ENCODE measurements at places on chromosomes 7 and 10.

GRCh38 chr10:91925022-91925320, 1.4 kb downstream of the BTAF1 start:
- H3K27ac ChIP-seq: peak overlapping the region; percentile 94
- peak overlapping the region; percentile 80 for H3K4me3 ChIP-seq
- H3K4me1 ChIP-seq: peaks cover 22% of the 10 kb centered on the region
- no peaks in the 10 kb centered on the region for H3K27me3 ChIP-seq
- H3K36me3 ChIP-seq: no peaks in the 10 kb centered on the region

DNA sequence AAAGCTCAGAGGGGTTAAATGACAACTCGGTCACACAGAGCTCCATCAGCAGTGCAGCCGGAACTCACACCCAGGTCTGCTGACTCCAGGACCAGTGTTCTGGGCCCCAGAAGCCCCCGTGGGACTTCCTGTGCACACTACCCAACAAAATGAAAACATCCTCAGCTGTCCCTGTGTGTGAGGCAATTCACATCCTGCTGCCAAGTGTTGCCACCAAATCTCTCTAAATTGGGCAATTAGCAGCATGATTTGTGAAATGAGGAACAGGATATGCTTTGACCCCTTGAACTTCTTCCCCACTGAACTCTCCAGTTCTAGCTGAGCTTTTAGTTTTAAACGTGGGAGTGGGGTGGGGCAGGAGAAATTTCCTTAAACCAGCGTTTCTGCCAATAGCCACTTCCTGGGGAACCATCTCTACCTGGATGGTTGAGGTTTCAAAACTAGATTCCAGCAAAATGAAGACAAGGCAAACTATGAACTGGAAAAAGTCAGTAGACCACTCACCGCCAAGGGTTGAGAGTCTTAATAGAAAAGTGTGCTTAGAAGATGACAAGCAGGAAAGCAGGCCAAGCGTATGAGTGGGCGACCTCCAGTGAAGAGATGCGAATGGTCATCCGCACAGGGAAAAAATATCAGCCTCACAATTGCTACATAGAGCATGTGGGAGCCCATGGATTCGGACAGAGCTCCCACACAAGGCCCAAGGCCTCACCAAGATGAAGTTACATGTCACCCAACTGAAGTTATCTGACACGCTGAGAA, 51.9 kb upstream of the CHST15 start:
- no peak overlapping the region for H3K27ac ChIP-seq
- H3K4me1 ChIP-seq: no peaks in the 10 kb centered on the region
- H3K27me3 ChIP-seq: no peaks in the 10 kb centered on the region
- H3K36me3 ChIP-seq: no peaks in the 10 kb centered on the region
- DNase-seq: no peak

GRCh38 chr10:86360657-86361056, 5.9 kb downstream of the GRID1 start:
- peaks cover 24% of the 10 kb centered on the region for H3K4me1 ChIP-seq
- H3K36me3 ChIP-seq: no peaks in the 10 kb centered on the region
- H3K27ac ChIP-seq: no peak overlapping the region
- DNase-seq: no peak

GRCh38 chr7:132059141-132059540, 502.7 kb upstream of the PODXL start:
- H3K36me3 ChIP-seq: no peaks in the 10 kb centered on the region
- H3K4me1 ChIP-seq: no peaks in the 10 kb centered on the region
- no peak for DNase-seq
- no peaks in the 10 kb centered on the region for H3K27me3 ChIP-seq
- no peak overlapping the region for H3K4me3 ChIP-seq

- H3K27ac ChIP-seq: peak overlapping the region; percentile 45
- H3K4me1 ChIP-seq: peaks cover 32% of the 10 kb centered on the region
- DNase-seq: no peak
- no peak overlapping the region for H3K4me3 ChIP-seq
These were observed 4.6 kb downstream of the DUSP5 start for GRCh38 chr10:110502072-110502845.

DNA sequence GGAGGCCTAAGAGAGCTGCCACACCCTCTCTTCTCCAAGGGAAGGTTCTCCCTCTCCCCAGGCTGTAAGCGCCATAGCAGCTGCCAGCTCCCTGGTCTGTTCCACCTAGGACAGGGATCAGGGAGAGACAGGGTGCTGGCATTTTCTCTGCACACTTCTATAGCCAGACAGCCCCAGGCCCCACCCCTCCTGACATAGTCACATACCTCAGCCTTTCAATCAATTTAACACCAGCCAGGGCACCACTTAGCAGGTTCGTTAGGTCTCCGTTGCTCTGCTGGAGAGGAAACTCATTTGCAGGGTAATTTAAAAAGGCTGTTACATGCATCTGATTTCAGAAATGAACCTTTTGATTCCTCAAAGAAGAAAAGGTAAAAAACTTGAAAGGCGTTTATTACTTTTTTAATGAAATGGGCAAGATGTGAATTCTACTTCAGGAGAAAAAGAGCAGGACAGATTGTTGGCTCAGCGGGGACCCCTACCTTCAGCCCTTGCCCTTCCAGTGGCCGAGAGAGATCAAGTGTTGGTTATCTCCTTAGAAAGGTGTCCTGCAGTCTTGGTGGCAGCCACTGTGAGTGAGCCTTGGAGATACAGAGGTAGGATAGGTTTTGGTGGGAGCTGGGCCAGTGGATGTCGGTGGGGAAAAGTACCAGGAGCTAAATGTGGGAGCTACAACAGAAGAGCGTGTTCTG, 180.5 kb upstream of the GALNT17 start:
- no peaks in the 10 kb centered on the region for H3K4me1 ChIP-seq
- no peak for DNase-seq
- no peaks in the 10 kb centered on the region for H3K27me3 ChIP-seq
- H3K27ac ChIP-seq: no peak overlapping the region

GRCh38 chr10:80870282-80870681, 332.6 kb downstream of the SH2D4B start:
- H3K27me3 ChIP-seq: no peaks in the 10 kb centered on the region
- no peak overlapping the region for H3K27ac ChIP-seq
- H3K36me3 ChIP-seq: no peaks in the 10 kb centered on the region
- no peaks in the 10 kb centered on the region for H3K4me1 ChIP-seq
- H3K4me3 ChIP-seq: no peak overlapping the region
- no peak for DNase-seq

GRCh38 chr7:28990200-28990960, 32.2 kb upstream of the TRIL start:
- no peaks in the 10 kb centered on the region for H3K36me3 ChIP-seq
- DNase-seq: no peak
- no peak overlapping the region for H3K4me3 ChIP-seq
- peaks cover 8% of the 10 kb centered on the region for H3K4me1 ChIP-seq
- H3K27ac ChIP-seq: no peak overlapping the region
- H3K27me3 ChIP-seq: no peaks in the 10 kb centered on the region

DNA sequence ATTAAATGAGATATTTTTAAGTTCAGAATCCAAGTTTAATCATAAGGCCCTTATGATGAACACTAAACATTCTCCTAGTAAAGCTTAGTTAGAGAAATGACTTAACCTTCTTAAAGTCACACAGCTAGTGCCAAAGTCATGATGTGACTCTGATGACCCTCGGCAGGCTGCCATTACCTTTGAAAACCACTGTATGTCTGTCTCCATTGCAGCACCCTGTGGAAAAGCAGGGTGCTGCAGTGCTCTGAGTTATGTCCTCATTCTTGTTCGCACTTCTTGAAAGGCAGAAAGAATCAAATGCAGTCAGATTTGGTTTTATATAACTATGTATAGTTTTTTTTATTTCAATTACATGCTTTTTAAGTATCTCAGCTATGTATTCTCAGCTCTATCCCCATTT, 105.0 kb downstream of the PHTF2 start:
- no peak for DNase-seq
- H3K4me1 ChIP-seq: no peaks in the 10 kb centered on the region
- no peak overlapping the region for H3K27ac ChIP-seq

DNA sequence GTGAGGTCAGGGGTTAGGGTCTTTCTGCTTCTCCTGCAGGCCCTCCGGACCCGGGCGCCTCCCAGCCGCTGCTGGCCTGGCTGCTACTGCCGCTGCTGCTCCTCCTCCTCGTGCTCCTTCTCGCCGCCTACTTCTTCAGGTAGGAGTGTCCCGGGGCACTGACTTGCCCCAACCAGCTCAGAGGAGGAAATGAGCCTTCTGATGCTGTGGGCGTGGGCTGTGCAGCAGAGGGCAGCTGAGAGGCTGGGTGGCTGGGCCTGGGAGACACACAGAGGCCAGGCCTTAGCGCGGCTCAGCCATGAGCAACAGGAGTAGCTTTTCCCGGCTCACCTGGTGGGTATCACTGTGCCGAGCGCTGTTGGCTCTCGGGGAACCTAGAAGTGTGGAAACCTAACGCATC, 78.9 kb downstream of the MKI67 start:
- H3K4me1 ChIP-seq: peaks cover 8% of the 10 kb centered on the region
- peak overlapping the region; percentile 77 for H3K27ac ChIP-seq
- DNase-seq: peak; percentile 85
- H3K27me3 ChIP-seq: no peaks in the 10 kb centered on the region

GRCh38 chr7:52715701-52716100, 319.7 kb upstream of the POM121L12 start:
- no peak overlapping the region for H3K4me3 ChIP-seq
- H3K27ac ChIP-seq: no peak overlapping the region
- H3K27me3 ChIP-seq: no peaks in the 10 kb centered on the region
- no peak for DNase-seq
- no peaks in the 10 kb centered on the region for H3K36me3 ChIP-seq

- H3K36me3 ChIP-seq: no peaks in the 10 kb centered on the region
- H3K4me3 ChIP-seq: no peak overlapping the region
These were observed 24.2 kb upstream of the PRKAG2 start for GRCh38 chr7:151900986-151901621.

DNA sequence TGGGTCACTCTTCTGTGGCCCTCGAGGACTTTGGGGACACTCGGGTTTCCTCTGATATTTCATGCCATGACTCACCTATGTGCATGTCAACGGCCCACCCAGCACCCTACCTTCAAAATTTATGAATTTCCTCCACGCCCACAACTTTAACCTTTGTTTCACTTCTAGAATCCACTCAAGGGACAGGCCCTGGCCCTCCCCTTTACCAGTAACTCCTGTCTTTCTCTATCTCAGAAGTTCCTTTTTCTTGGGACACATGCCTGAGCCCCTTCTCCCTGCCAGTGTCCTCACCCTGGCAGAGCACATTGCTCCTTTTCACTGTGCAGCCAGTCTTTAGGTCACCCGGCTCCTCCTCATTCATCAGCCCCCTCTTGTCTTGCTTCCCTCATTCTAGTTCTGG, 282.5 kb upstream of the KLF6 start:
- no peaks in the 10 kb centered on the region for H3K36me3 ChIP-seq
- no peak for DNase-seq
- no peaks in the 10 kb centered on the region for H3K27me3 ChIP-seq
- H3K27ac ChIP-seq: peak overlapping the region; percentile 79
- H3K4me1 ChIP-seq: peaks cover 19% of the 10 kb centered on the region
- H3K4me3 ChIP-seq: no peak overlapping the region

GRCh38 chr10:49568235-49568634, 29.3 kb upstream of the ERCC6 start:
- H3K27me3 ChIP-seq: no peaks in the 10 kb centered on the region
- no peak for DNase-seq
- no peaks in the 10 kb centered on the region for H3K36me3 ChIP-seq

DNA sequence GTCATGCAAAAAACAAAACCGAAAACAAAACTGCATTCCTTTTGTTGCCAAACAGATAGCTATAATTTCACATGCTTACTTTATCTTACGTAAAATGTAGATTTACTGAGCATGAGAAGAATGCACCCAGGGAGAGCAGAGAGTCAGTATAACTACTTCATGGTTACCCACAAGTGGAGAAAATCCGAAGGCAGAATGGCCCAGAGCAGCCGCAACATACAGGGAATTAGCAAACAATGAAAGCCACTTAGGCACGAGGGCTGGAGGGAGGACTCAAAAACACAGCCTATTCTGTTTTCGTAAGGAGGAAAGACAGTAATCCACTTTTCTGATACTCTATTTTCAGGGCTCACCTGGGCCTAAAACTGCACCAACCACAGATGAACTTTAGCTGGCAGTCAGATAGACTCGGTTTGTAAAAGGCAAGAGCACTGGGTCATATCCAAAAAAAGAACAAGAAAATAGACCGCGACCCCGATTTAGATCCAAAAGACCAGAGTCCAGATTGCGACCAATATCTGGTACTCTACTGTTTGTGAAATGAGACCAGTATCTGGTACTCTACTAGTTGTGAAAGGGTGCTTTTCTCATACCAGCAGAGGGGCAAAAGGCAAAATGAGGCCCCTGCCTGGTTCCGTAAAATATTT, 1.3 kb downstream of the ITPRIP start:
- peak overlapping the region; percentile 99 for H3K27ac ChIP-seq
- peak overlapping the region; percentile 99 for H3K4me3 ChIP-seq
- H3K36me3 ChIP-seq: no peaks in the 10 kb centered on the region
- H3K27me3 ChIP-seq: no peaks in the 10 kb centered on the region
- H3K4me1 ChIP-seq: peaks cover 15% of the 10 kb centered on the region
- no peak for DNase-seq

GRCh38 chr10:74912682-74913081, 86.3 kb downstream of the KAT6B start:
- no peaks in the 10 kb centered on the region for H3K27me3 ChIP-seq
- no peaks in the 10 kb centered on the region for H3K4me1 ChIP-seq
- no peak overlapping the region for H3K27ac ChIP-seq
- no peak overlapping the region for H3K4me3 ChIP-seq

DNA sequence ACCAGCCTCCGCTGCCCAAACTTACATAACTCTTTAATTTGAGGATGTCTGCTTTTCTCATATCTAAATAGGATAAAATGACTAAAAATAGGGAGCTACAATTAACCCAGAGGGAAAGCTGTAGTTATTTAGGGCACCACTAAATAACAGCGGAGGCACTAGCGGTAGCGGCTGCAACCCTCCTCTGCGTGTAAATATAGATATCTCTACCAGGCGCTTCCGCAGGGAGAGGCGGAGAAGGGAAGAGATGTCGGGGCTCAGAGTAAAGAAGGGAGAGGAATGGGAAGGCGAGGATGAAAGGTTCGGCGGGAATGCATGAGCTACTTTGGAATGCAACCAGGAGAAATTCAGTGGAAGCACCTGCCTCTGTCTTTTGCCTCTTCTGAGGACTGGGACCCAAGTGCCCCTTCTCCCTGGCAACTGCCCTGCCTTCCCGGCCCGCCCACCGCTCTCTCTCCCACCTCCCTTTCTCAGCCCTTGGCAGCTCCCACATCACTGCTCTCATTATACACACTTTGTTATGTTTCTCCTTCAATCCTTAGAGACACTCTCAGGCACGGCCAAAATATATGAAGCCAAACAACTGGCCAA, 698.3 kb downstream of the PARD3 start:
- H3K4me1 ChIP-seq: peaks cover 21% of the 10 kb centered on the region
- no peak overlapping the region for H3K4me3 ChIP-seq
- peak overlapping the region; percentile 41 for H3K27ac ChIP-seq
- no peaks in the 10 kb centered on the region for H3K27me3 ChIP-seq

GRCh38 chr7:1024331-1024841, 20.0 kb upstream of the GPR146 start:
- no peak overlapping the region for H3K27ac ChIP-seq
- no peak for DNase-seq
- H3K4me1 ChIP-seq: peaks cover 14% of the 10 kb centered on the region
- no peaks in the 10 kb centered on the region for H3K27me3 ChIP-seq
- H3K4me3 ChIP-seq: no peak overlapping the region

All from hepatocyte (in vitro differentiated cells).